ENCODE measurements at places on chromosomes 6 and 20.

DNA sequence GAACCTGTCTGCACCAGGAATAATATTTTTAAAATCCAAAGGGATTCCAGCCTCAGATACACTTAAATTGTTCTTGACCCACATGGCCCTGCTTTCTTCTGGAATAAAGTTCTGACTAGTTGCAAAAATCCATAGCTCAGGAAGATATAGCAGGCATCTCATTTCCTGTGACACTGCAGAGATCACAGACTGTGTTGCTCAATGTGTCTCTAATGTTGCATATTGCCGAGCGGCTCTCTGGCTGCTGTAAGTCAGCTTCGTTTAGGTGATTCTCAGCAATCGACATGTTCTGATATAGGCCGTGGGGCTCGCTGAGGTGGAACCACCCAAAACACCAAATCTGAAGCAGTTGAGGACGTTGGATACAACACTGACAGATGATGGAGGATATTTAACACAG is 498.3 kb upstream of the AGPAT4 start:
- DNase-seq = no peak

- no peak for DNase-seq
Measured at GRCh38 chr6:71400852-71401251, 112.2 kb downstream of the OGFRL1 start.

DNA sequence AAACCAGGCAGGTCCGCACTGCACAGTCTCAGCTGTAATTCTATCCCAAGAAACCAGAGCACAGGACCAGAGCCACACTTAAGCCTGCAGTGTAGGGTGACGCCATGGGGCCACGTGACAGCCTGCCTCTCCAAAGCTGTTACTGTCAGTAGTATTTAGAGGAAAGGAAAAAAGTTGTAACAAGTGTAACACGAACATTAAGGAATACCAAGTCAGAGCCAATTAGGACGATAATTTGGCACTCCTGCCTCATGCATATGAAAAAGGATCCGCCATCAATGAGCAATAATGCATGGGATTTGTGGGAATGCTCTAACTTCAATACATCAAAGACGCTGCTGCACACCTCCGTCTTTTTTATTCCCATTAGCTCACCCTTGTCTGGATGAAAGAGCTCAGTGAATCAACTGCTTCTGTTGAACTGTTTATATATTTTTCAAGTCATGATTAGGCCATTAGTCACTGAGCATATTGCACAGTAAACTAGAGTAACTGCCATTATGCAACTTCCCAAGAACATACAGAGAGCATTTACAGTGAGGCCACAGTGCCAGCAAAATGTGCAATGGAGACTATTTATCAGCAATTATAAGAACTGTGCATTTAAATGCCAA is 79.9 kb downstream of the ATXN1 start:
- DNase-seq = no peak

GRCh38 chr20:11229772-11230171 is 556.0 kb upstream of the JAG1 start:
- no peak for DNase-seq

- no peak for DNase-seq
Measured at GRCh38 chr20:48002517-48002970, 217.3 kb upstream of the SULF2 start.

DNA sequence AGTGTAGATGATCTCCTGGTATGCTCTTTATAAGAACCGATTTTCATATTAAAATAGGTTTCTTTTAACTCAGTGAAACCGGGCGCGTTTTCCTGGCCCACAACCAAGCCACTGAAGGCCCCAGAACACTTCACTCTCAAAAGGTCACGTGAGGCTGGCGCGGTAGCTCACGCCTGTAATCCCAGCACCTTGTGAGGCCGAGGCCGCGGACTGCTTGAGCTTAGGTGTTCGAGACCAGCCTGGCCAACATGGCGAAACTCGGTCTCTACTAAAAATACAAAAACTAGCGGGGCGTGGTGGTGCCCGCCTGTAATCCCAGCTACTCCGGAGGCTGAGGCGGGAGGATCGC is 402 bp upstream of the TAF8 start:
- peak; percentile 31 for DNase-seq

DNA sequence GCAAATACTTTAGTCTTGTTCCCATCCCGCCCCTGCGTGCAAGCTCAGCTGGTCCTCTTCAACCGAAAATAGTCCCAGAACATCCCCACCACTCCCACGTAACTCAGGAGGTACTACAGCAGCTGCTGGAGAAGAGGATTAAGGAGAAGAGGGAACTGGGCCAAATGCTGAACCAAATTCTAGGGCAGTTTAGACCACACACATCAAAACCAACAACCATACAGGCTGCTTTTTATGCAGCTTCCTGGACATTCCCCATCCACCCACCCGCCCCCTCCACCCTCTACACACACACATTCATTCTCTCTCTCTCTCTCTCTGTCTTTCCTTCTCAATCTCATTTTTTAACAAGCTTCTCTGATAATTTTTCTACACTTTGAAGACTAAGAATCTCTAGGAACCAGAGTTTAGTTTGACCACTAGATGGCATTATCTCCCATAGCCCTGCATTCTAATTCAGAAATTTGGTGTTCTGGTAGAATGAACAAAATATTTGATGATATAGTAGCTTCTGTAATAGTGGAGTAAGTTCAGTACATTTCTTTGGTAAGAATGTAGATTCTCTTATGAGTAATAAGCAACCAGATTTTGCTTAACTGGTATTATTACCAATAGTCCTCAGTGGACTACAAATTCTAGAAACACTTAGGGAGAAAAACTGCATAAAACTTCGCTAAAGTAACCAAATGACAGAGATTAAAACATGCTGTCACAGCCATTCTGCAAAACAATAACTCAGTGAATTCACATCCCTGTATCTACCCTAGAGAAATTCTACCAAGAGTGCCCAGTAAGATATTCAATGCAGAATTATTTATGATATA is 52.1 kb upstream of the BEND6 start:
- DNase-seq = no peak

DNA sequence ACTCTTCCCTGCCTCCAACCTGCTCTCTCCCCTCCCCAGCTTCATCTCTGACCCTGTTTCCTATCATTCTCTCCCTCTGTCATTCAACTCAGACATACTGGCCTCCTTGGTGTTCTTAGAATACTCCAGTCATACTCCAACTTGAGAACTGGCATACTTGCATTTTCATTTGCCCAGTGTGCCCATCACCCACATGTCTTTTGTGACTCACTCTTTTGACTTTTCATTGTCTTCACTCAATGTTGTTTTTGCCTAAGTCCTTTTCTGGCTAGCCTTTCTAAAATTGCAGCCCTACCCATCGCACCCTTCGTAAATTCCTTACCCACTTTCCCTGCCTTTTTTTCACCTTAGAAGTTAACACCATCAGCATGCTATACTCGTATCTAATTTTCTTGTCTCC is 77.0 kb upstream of the CD2AP start:
- no peak for DNase-seq

DNA sequence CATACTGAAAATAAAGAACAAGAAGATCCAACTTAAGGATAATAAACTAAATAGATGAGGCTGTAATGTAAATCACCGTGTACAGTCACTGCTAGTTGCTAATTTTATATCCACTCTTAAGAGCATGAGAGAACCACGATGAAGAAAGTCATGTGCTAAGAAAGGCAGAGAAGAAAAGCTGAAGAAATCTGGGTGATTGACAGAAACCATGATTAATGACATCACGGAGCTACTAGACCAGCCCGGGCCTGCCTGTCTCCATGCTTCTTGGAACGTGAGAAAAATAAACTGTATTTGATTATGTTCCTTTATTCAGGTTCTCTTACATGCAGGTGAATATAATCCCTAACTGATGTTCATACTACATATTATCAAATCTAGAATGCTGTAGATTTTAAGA is 84.2 kb upstream of the E2F3 start:
- DNase-seq = no peak

DNA sequence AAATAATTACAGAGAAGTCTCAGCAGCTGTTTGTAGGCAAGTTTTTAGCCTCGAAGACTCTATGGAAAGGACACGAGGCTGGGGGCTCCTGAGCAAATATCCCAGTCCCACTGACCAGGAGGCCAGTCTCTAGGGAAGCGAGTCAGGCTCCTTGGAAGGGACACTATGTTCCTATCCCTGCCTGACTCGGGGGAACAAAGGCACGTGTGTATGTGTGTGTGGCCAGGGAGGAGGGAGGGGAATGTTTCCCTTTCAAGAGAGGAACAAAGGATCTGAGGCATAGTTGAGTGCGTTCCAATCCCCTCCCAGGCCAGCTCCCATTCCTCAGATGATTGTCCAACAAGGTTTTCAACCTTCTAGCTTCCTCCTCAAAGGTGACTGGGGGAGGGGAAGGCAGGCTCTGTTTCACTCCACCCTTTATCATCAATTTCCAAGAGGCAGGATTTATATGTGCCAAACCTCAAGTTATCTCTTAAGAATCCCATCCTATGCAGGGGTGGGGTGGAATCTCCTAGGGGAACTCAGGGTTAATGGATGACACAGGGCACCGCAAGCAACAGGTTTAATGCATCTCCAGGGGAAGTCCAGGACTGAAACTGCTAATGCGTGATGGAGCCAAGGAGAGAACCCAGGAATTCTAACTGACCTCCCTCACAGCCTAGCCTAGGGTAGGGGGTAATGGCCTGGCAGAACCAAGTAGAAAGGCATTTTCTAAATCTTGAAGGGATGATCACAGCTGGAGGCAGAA is 9.9 kb downstream of the BCL2L1 start:
- peak; percentile 57 for DNase-seq

DNA sequence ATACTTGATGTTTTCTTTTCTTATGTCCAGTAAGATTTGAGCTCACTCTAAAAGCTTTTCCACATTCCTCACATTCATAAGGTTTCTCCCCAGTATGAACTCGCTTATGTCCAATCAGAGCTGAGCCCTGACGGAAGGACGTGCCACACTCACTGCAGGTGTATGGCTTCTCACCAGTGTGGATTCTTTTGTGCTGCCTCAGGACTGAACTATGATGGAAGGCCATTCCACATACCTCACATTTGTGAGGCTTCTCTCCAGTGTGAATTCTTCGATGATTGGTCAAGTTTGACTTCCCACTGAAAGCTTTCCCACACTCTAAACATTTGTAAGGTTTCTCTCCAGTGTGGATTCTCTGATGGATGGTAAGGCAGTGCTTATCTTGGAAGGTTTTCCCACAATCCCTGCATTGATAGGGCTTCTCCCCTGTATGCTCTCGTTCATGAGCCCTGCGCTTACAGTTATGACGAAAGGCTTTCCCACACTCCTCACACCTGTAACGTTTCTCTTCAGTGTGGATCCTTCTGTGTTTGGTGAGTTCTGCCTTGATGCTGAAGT is 9.9 kb downstream of the ZNF311 start:
- no peak for DNase-seq

DNA sequence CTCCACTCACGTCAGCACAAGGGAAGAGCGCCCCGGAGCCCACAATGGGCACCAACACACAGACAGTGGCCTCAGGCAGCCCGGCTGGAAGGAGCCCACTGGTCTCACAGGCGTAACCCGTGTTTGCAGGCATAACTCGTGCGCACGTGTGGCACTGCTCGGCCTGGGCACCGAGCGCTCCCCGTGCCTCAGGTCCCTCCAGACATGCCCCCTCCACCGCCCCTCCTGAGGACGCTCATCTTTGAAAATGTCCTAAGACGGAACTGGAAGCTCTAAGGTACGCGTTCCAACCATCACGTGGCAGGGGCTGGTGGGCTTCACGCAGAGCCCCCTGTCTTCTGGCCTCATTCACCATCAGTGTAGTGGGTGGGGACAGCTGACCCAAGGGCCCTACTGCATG is 44.6 kb downstream of the SSR1 start:
- DNase-seq = no peak

GRCh38 chr6:138690975-138691594 is 82.5 kb upstream of the CCDC28A start:
- DNase-seq = no peak

DNA sequence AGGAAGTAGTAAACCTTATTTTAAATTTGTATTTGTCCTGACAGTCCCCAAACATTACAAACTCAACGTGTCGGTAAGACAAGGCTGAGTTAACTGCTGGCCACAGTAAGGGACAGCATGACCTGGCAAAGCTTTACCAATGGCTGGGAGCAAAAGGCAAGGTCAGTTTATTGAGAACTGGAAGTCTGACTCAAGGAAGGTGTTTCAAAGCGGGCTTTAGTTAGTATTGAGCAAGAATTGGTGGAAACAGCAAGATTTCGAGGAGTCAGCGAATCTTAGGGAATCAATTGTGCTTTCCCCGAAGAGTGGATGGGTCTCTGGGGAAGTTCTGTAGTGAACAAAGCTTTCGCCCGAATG is 885 bp upstream of the GZF1 start:
- DNase-seq = no peak

DNA sequence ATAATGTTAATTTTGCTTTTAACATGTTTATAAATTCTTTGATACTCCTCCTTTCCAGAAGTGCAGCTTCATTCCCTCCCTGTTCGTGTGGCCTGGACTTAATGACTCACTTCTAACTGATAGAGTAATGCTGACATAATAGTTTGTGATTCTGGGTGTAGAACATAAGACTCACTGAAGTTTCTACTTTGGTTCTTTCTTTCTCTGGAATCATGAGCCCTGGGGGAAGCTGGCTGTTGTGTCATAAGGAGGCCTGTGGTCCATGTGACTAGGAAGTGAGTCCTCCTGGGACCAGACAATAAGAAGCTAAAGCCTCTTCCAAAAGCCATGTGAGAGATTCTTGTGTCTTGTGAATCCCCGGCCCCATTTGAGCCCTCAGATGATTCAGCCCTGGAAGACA is 30.5 kb upstream of the HLA-G start:
- DNase-seq = no peak

- no peak for DNase-seq
Measured at GRCh38 chr20:30503992-30504570, 753.4 kb upstream of the DEFB115 start.

DNA sequence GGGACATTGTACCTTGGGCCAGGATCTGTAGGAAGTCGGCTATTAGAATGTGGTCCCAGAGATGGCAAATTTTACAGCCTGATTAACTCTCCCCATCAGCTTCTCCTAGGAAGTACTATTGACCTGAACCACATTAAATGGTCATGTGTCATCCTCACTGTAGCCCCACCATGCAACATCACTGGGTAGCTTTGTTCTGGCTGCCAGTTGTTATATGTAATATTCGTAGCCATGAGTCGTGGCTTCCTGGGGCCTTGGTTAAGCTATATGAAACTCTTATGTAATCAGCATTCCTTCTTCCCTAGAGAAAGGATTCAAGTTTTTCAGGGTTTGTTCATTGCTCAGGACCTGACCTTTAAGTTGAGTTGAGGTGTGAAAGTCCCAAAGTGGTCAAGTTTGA is 125.7 kb downstream of the ANKS1A start:
- no peak for DNase-seq

DNA sequence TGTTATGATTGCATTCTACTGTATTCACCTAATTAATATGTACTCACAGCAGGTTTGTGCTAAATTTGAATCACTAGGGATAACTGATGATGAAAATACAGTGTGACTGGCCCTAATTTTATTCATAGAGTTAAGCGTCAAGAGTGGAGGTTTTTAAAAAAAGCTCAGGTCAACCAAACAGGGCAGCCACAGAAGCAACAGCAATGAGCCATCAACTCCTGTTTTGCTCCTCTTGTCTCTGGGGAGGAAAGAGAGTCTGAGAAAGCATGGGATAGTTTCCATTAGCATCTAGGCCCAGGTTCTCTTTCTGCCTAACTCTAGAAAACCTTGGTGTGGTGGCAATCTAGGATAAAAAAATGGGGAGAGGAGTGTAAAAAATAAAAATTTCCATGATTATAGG is 122.1 kb downstream of the OGFRL1 start:
- DNase-seq = no peak

- no peak for DNase-seq
Measured at GRCh38 chr6:144834426-144835038, 549.4 kb downstream of the UTRN start.

Data from WTC11 (cell line).